Daoy (cell line): ENCODE measurements at places on chromosomes 3 and 15.

DNA sequence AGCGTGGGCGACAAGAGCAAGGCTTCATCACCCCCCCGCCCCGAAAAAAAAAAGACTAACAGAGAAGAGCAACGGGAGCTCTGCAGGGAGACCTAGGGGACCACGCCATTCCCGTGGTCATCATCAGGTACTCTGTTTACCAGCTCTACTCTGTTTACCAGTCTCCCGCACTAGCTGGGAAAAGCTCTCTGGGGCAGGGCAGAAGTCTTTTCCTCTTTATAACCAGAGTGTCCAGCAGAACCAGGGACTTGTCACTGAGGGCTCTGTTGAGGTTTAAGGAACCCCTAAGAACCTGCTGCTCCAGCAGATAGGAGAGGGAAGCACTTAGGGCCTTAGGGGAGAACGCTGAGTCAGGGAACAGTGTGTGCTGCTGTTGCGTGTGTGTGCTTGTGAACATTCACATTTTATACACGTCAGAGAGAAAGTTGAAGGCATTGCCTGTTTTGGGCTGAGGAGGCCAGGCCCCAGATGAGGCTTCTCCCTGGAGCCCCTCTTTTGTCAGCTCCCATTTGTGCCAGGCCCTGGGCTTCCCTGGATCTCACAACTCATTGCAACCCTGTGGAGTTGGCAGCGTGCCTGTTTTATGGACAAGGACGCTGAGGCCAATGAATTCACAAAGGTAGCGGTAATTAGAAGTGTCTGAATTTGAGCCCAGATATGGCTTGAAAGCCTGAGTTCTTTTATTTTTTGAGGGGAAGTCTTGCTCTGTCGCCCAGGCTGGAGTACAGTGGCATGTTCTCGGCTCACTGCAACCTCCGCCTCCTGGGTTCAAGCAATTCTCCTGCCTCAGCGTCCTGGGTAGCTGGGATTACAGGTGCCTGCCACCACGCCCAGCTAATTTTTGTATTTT, 24.2 kb upstream of the ERICH6 start:
- DNase-seq = no peak

- peak; percentile 74 for DNase-seq
These were observed 8.9 kb downstream of the TPM1 start for GRCh38 chr15:63051156-63052066.

- no peak for DNase-seq
These were observed 246.4 kb upstream of the TLE3 start for GRCh38 chr15:70343961-70344621.

GRCh38 chr3:52756141-52756540, 14.6 kb downstream of the NEK4 start:
- no peak for DNase-seq

- peak; percentile 32 for DNase-seq
These were observed 119.5 kb downstream of the STAG1 start for GRCh38 chr3:136632625-136633081.

DNA sequence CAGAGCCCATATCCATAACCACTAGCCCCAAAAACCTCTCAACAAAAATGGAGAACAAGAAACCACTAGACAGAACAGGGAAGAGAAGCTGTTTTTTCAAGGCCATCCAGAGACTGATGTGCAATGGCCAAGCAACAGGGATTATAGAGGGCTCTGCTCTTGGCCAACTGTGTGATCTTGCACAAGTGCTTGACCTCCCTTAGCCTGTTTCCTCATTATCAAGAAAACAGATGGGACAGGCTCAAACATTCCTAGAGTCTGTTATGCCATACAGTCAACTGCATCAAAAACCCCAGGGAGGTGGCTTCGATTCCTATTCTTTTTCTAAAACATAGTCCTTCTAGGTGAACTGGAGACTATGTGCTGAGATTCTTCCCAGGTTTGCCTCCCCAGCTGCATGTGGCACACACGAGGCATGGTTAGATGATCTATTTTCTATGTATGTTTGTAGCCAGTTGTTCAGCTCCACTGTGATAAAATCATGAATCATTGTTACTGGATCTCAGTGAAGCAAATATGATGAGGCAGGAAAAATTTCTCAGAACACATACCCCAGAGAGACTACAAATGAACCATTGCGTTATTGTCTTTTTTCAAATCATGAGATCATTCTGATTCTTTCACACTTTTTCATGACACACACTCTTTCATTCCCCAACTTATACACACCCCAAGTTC, 132.9 kb upstream of the TGFBR2 start:
- no peak for DNase-seq

DNA sequence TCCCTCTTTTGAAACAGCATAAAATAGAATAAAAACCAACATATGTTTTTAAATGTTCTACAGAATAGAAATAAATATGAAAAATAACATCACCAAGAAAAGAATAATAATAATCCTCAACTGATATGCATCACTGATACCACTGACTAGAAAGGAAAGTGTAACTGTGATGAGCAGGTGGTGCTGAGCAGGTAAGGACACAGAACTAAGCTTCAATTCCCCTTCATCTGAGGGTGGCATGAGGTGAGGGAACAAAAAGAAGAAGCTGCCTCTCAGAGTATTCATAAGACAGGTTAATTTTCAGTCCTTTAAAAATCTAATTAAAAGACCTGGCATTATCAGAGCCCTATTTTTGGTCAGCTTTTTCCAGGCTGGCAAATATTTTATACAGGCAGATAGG, 216.3 kb downstream of the PLCH1 start:
- DNase-seq = no peak

DNA sequence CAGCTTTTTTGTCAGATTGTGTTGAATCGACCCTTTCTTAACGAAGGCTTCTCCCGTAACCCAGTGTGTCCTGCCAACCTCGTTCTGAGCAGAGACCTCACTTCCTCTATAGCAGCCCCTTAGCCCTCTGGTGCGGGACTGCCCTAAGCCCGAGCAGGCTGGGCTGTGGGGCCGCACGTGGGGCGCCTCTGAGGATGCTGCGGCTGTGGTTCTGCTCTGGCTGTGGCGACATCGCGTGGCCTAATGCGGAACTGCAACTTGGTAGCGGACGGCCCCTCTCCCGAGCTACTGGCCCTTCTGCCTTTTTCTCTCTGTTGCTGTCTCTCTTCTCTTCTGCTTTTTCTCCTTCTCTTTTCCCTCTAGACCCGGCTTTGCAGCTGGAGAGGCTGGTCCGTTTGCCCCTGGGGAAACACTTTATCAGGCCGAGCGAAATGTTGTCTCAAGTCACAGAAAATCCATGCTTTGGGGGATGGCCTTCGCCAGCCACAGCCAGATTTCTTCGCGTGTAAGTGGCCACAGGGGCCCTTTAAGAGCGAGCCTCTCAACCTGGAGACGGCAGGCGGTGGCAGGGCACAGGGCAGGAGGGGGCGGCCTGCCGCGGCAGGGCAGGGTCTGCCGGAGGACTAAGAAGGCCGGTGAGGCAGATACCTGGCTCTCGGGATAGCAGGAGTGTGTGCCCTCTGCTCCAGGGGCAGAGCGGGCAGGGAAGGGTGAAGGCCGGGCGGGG, 19.4 kb upstream of the KIF23 start:
- peak; percentile 86 for DNase-seq

GRCh38 chr3:141646760-141647561, 91.1 kb upstream of the RNF7 start:
- peak; percentile 69 for DNase-seq
